ENCODE measurements at places on chromosomes 3 and 15. TPM values are rescaled to one million over a fixed set of nuclear protein-coding genes. Genes with fewer than 3 reads are reported as not detected.

EPHA3 gene
- not detected for total RNA-seq

IQCF5 gene
- not detected for total RNA-seq

LEKR1 gene
- 0.30 TPM for total RNA-seq

UROC1 gene
- total RNA-seq = not detected

LRRK1 gene
- total RNA-seq = 1.8 TPM

CADPS gene
- total RNA-seq = not detected

SPINK8 gene
- not detected for total RNA-seq

Measured in activated T-cell treated with anti-CD3 and anti-CD28 coated beads, Interleukin-2, amount 50 U/mL, for 4 hours (primary cell).